T-helper 17 cell (primary cell): ENCODE measurements at places on chromosomes 7 and 10.

GRCh38 chr7:12436126-12436525, 32.5 kb upstream of the VWDE start:
- no peak for DNase-seq

GRCh38 chr7:37531225-37531624, 82.6 kb upstream of the ELMO1 start:
- no peak for DNase-seq

DNA sequence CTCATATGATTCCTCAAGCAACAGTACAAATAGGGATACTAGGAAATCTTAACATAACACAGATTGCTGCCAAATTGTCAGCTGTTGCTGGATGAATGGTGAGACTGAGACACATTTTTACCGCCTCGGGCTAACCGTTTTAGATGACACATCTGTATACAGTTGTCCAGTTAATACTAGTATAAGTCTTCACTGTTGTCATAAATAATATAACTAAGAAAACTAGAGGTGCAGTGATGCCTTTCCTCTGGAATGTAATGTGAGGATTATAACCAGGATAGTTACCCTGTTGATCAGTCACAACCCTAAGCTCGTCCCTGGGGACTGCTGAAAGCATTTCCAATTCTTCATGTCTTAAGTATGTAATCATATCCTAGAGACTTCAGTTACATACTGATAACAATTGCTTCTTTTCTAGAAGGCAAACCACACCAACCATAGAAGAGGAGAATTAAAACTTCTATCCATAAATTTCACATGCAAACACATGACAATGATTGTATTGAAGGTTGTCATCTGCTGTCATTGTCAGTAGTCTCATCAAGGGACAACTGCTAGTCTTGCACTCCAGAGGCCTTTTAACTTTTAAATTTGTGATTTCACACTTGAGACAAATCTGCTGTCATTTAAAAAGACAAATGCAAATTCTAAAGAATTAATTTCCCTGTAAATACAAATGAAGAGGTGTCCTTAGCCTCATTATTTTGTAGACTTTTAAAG, 100.4 kb upstream of the SEMA3D start:
- no peak for DNase-seq

GRCh38 chr7:5230265-5231067, 40.4 kb downstream of the WIPI2 start:
- DNase-seq = no peak

GRCh38 chr7:55452971-55453370, 87.8 kb downstream of the LANCL2 start:
- no peak for DNase-seq

- DNase-seq = no peak
Observed at GRCh38 chr10:35435824-35436223, 99.5 kb downstream of the CCNY start.

DNA sequence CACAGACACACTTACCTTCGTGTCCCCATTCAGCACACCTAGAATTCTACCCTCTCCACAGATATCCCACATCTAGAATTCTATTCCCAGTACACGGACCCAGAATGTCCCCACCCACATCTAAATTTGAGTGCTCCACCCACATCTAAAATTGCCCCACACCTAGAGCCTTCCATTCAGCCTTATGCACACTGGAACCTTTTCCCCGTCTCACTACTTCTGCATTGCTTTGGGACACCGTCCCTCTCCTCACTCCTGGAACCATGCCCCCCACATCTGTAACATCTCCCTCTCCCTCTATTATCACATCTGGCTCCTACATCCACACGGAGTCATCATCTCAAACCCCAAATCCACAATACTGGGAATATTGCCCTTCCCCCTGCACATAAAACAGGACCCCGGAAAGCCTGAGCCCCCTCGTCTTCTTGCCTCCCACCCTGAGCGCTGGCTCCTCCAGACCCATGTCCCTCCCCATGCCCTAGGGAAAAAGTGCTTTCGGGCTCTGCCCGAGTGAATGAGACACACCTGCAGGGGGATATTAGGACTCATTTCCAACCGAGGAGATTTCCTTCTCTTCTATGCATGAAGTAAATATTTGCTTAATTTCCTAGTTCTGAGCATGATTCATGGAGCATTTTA, 125.8 kb upstream of the UNC5B start:
- DNase-seq = no peak
